ENCODE measurements at places on chromosomes 16 and 17. TPM values are rescaled to one million over a fixed set of nuclear protein-coding genes. Genes with fewer than 3 reads are reported as not detected.
A peak's percentile ranks its signal among the peaks of the same experiment; 100 is the strongest.

DNA sequence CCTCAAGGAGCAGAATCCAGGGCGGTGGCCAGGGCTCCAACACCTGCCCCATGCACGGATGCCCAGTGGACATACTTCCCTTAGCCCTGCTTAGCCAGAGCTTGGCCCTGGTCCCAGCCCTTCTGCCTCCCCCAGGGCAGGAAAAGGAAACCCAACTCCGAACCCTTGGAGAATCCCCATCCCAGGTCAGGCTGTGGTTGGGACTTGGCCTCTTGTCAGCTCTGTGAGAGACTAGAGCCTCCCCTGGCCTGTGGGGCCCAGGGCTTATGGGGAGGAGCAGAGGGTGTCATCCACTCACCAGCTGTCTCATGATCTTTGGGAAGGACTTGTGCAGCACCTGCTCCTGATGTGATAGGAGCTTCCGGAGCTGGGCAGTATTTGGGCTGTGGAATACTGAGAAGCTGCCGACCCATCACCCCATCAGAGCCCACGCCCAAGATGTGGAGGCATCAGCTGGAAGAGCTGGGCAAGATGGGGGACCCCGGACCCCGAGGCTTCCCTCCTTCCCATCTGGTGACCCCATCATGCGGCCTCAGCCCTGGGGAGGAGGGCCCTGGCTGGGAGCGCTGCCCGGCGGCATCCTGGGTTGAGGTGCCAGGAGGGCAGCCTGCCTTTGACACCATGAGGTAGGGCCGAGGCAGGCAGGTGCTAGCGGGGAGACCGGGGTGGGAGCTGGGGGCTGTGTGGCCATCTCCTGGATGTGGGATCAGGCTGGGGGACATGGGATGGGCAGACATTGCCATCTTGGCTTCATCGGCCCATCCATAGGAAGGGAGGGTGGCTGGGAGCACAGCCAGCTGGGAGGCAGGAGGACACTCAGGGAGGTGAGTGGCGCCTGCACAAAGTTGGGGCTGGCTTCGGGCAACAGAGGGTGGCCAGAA, 45.1 kb downstream of the TNFRSF13B start:
- no peak overlapping the region for H3K27ac ChIP-seq

DNA sequence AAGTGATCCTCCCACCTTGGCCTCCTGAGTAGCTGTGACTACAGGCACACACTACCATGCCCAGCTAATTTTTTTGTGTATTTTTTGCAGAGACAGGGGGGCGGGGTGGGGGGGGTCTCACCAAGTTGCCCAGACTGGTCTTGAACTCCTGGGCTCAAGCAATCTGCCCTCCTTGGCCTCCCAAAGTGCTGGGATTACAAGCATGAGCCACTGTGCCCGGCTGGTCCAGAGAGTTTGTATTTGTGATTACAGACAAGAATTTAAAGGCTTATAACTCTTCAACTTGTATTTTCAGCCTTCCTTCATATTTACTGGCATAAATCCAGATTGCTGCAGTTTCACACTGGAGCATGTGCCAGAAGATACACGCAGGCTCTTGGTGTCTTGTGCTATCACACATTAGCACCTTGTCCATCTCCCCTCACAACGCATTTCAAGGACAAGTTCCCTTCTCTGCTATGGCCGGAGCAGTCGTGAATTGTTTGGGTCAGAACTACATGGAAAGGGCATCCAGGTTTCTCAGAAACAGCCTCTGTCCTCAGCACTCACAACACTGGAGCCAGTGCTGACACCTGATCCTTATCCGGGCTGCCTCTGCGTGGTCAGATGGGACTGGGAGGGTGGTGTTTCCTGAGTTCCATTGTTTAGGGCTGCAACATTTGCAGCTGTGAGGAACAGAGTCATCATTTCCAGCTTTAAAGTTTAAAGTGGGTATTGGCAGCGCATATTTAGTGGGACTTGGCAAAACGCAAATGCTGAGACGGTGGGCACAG, 28.1 kb downstream of the WSCD1 start:
- H3K36me3 ChIP-seq: no peaks in the 10 kb centered on the region
- DNase-seq: no peak
- H3K4me1 ChIP-seq: no peaks in the 10 kb centered on the region
- H3K4me3 ChIP-seq: no peak overlapping the region
- peak overlapping the region; percentile 36 for H3K27ac ChIP-seq
- no peaks in the 10 kb centered on the region for H3K27me3 ChIP-seq

SLFN13 gene
- 6.3 TPM for total RNA-seq

DNA sequence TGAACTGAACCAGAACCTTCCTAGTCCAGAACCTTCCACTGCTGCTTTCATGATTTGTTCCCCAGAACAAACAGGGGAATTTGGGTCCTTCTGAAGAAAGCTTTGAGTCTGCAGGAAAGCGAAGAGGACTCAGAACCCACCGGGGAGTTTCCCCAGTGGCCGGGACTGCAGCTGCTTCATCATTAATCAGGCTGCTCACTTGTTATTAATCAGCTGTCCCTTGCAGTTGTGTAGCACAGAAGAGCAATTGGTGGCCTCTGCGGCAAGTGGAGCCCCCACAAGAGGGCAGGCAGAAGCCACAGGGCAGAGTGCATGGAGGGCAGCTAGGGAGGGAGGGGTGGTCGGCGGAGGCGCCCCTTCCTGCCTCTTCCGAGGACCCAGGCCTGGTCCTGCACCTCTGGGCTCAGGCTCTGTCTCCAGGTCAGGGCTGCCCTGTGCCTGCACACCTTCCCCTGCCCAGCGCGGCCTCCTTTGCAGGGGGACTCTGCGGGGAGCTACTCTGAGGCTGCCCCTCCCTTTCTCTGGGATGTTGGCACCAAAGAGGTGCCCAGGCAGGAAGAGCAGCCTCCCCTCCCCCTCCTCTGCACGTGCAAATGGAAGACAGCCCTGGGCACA, 6.9 kb downstream of the CCL17 start:
- H3K36me3 ChIP-seq: no peaks in the 10 kb centered on the region
- H3K4me1 ChIP-seq: peaks cover 19% of the 10 kb centered on the region
- DNase-seq: no peak
- H3K27ac ChIP-seq: no peak overlapping the region
- no peaks in the 10 kb centered on the region for H3K27me3 ChIP-seq

- peaks cover 42% of the 10 kb centered on the region for H3K4me1 ChIP-seq
- peaks cover 9% of the 10 kb centered on the region for H3K36me3 ChIP-seq
- no peak for DNase-seq
- H3K27ac ChIP-seq: peak overlapping the region; percentile 98
- H3K27me3 ChIP-seq: no peaks in the 10 kb centered on the region
- H3K4me3 ChIP-seq: peak overlapping the region; percentile 79
Observed at GRCh38 chr16:3023415-3023668, 400 bp downstream of the HCFC1R1 start.

ITGAL gene
- 4.4 TPM for total RNA-seq

DNA sequence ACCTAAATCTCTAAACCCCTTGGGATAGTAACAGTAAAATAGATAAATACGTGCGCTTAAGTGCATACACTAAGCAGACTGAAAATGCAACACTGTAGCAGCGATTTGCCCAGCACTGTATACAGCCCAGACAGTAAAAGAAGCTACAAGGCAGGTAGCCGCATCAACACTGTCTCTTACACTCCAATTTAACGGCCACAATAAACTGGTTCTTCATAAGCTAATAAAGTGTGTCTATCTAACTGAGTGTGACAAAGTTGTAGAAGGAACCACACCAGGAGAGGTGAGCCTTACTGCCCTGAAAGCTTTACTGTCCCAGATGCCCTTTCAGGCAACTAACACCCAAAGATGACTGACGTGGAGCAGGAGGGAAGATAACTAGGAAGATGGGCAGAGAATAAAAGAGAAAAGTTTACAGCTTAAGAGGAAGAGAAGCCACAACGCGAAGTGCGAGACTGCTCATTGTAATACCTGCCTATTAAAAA, 847 bp downstream of the ZDHHC7 start:
- DNase-seq: no peak
- H3K4me3 ChIP-seq: peak overlapping the region; percentile 75
- H3K27ac ChIP-seq: peak overlapping the region; percentile 91
- H3K36me3 ChIP-seq: no peaks in the 10 kb centered on the region
- no peaks in the 10 kb centered on the region for H3K27me3 ChIP-seq

ZG16 gene
- total RNA-seq: not detected

SEZ6 gene
- not detected for total RNA-seq

GRCh38 chr17:70202840-70203239, 33.5 kb downstream of the KCNJ2 start:
- H3K4me1 ChIP-seq: peaks cover 27% of the 10 kb centered on the region
- no peaks in the 10 kb centered on the region for H3K36me3 ChIP-seq
- H3K27ac ChIP-seq: no peak overlapping the region
- no peaks in the 10 kb centered on the region for H3K27me3 ChIP-seq

TAOK1 gene
- 41.4 TPM for total RNA-seq

GRCh38 chr17:18161207-18162145, 22.2 kb upstream of the ALKBH5 start:
- peaks cover 5% of the 10 kb centered on the region for H3K4me1 ChIP-seq
- no peaks in the 10 kb centered on the region for H3K27me3 ChIP-seq
- no peak overlapping the region for H3K27ac ChIP-seq
- no peak for DNase-seq

GRCh38 chr17:75689441-75689873, 22.3 kb downstream of the SAP30BP start:
- peak overlapping the region; percentile 81 for H3K27ac ChIP-seq
- H3K27me3 ChIP-seq: no peaks in the 10 kb centered on the region

DNA sequence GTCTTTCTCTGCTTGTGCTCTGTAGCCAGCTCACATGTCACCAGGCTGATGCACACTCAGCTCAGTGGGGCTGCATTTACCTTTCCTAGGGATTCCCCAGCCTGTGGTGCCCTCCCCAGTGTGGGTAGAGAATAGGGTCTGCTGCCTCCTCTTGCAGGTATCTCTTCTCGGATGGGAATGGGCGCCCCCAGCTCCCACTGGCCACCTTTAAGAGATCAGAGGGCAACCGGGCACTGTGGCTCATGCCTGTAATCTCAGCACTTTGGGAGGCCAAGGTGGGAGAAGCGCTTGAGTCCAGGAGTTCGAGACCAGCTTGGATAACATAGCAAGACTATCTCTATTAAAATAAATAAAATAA, 3.3 kb downstream of the XYLT2 start:
- DNase-seq: no peak
- H3K27ac ChIP-seq: no peak overlapping the region
- H3K4me3 ChIP-seq: no peak overlapping the region
- peaks cover 25% of the 10 kb centered on the region for H3K36me3 ChIP-seq
- H3K27me3 ChIP-seq: no peaks in the 10 kb centered on the region

- no peaks in the 10 kb centered on the region for H3K27me3 ChIP-seq
- H3K4me1 ChIP-seq: no peaks in the 10 kb centered on the region
- H3K36me3 ChIP-seq: no peaks in the 10 kb centered on the region
- no peak for DNase-seq
Observed at GRCh38 chr16:50711862-50712559, 18.6 kb downstream of the NOD2 start.

TP53TG3 gene
- total RNA-seq: not detected

DNA sequence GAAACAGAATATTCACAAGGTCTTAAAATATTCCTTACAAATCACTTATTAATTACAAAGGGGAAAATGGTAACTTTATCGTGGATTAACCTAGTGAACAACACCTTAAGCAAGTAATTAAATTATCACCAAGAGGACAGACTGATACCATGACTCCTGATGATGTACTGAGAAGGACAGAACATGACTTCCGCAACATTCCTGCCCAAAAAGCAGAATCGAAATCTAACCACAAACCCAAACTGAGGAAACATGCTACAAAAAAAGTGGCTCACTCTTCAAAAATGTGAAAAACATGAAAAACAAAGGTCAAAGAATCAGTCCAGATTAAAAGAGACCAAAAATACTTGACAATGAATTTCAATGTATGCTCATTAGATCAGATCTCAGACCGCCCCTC, 151.5 kb downstream of the AATF start:
- no peak for DNase-seq
- no peak overlapping the region for H3K4me3 ChIP-seq
- peaks cover 98% of the 10 kb centered on the region for H3K36me3 ChIP-seq
- no peaks in the 10 kb centered on the region for H3K27me3 ChIP-seq
- no peak overlapping the region for H3K27ac ChIP-seq
- no peaks in the 10 kb centered on the region for H3K4me1 ChIP-seq

DNA sequence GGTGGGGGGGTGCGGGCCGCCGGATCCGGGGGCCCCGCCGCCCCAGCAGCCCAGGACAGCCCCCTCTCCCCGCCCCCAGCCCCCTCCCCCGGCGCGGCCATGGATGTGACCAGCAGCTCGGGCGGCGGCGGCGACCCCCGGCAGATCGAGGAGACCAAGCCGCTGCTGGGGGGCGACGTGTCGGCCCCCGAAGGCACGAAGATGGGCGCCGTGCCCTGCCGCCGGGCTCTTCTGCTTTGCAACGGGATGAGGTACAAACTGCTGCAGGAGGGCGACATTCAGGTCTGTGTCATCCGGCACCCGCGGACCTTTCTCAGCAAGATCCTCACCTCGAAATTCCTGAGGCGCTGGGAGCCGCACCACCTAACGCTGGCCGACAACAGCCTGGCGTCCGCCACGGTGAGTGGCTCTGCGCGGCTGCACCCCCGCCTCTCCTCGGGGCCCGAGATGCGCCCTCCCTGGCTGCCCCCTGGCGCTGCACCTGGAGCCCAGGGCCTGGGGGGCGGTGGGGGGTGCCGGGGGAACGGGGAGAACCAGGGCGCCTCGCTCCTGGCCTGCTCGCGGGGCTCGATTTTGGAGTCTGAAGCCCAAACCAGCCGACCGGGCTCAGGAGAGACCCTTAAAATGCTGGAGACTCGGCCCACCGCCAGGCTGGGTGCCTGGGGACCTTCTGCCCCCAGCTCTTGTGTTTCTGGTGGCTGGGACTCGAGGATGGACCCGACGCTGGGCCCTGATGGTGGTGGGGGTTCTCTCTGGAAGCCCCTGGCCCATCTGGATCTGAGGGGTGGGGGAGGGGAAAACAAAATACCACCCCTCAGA, 744 bp downstream of the CMIP start:
- peaks cover 28% of the 10 kb centered on the region for H3K4me1 ChIP-seq
- H3K4me3 ChIP-seq: peak overlapping the region; percentile 91
- H3K36me3 ChIP-seq: no peaks in the 10 kb centered on the region
- H3K27me3 ChIP-seq: no peaks in the 10 kb centered on the region
- DNase-seq: no peak

DNA sequence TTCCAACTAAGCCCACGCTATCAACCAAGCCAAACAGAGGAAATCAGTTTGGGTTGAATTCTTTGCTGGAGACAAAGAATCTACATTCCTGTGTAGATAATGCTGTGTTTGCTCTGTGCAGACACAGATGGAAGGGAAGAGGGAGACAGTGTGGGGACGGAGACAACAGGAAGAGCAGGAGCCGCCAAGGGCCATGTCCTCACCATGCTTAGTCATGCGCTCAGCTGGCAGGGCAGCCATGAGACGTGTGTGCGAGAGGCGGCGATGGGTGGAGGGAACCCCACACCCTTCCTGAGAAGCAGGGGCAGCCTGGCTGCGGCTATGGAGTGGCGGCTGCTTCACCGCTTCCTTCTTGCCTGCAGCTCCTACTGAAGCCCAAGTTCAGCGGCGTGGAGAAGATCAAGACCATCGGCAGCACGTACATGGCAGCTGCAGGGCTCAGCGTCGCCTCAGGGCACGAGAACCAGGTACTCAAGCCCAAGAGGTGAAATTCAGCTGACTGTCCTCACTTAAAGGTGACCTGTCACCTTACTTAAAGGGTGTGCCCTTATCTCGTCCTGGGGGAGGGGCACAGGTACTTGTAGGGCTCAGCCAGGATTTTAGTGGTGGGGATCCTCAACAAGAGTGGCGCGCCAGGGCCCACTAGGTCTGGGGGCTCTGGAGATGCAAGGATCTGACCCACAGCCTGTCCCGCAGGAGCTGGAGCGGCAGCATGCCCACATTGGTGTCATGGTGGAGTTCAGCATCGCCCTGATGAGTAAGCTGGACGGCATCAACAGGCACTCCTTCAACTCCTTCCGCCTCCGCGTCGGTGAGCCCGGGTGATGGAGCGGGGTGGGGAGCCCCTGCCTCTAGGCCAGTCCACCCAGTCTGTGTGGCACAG, 47.5 kb downstream of the ADCY7 start:
- peaks cover 81% of the 10 kb centered on the region for H3K36me3 ChIP-seq
- H3K27ac ChIP-seq: peak overlapping the region; percentile 45
- H3K4me3 ChIP-seq: no peak overlapping the region
- no peaks in the 10 kb centered on the region for H3K27me3 ChIP-seq
- H3K4me1 ChIP-seq: peaks cover 9% of the 10 kb centered on the region

HCRT gene
- not detected for total RNA-seq
